ENCODE measurements at places on chromosomes 7 and 10.

DNA sequence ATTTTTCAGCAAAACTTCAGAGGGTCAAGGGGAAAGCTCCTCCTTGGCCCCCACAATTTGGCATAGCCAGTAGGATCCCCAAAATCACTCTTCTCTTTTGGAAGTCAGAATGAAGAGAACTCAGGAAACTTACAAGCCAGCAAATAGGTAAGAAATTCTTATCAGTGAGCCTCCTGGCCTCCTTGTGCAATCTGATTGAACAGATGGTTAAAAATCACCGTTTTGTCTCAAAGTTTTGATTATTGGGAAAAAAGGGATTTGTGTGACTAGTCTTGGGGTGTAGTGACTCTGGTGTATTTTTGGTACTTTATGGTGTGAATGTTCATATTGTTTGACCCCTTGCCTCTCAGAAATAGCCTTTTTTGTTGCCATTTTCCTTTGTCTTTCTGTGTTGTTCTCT lies 56.2 kb downstream of the HTR7 start:
- no peak for DNase-seq

GRCh38 chr10:44834131-44834530 lies 77.0 kb upstream of the TMEM72 start:
- DNase-seq = no peak

GRCh38 chr10:48501787-48502771 lies 102.8 kb downstream of the ARHGAP22 start:
- no peak for DNase-seq

GRCh38 chr7:23371654-23372053 lies 72.5 kb downstream of the MALSU1 start:
- no peak for DNase-seq
